Stimulated activated CD8-positive, alpha-beta memory T cell treated with anti-CD3 and anti-CD28 coated beads, Interleukin-7, amount 100 ng/mL, for 48 hours (primary cell): ENCODE measurements at places on chromosomes 11 and 22.

GRCh38 chr11:80873310-80873999 is 1432.6 kb upstream of the TENM4 start:
- no peak for DNase-seq

DNA sequence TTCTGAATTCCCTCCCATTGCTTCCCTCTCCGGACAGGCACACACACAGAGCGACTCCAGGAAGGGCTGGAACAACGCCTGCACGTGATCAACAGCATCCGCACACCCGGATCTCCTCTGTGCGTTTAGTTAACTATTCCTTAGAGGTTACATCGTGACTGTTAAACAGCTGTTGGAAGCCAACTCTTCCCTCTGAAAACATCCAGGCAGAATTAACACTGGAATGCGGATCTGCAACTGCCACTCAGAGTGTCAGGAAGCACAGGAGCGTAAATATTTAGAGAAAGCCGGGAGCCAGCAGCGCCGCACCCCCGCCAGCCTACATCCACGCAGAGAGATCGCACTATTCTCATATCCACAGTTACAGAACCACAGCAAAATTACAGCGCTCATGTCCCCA is 46.2 kb downstream of the SHANK2 start:
- DNase-seq, result no peak

- no peak for DNase-seq
Observed at GRCh38 chr22:24326266-24326665, 55.6 kb downstream of the SPECC1L start.

DNA sequence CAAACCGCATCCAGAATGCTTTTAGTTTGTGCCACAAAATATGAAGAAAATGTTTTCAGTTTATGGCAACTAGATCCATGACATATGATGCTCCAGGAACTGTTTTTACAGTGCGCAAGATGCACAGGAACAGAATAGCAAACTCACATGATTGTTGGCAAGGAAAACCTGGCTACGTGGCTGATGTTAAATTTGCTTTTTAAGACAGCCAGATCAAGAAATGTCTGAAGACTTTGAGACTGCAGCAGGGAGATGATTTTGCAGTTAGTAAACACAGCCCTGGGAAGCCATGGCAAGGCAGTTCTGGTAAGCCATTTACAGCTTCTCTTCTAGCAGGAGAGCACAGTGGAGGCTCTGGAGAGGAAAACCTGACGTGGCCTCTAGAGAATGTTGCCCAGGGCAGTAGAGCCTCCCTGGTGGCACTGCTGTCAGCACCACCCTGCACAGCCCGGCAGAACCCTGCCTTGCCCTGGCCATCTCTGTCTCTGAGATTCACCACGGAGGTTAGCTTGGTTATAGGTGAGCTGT is 69.8 kb upstream of the TNRC6B start:
- no peak for DNase-seq

DNA sequence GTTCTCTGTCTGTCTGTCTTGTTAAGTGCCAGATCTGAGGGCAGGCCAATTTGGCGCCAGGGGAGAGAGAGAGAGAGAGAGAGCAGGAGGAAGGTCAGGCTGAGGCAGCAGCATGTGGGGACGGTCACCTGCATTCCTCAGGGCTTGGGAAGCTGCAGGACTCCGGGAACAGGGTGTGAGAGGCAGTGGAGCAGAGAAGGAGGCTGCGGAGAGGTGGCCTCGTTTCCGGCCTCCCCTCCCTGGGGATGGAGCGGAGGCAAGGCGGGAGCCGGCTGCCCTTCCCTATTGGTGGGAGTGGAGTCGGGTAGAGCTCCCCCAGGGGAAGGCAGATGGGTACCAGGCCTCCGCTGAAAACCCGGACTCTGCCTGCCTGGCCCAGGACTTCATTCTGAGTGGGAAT is 9.7 kb downstream of the CLMP start:
- DNase-seq, result no peak

GRCh38 chr22:29115682-29116288 is 43.0 kb downstream of the KREMEN1 start:
- DNase-seq, result no peak

- DNase-seq, result no peak
Observed at GRCh38 chr22:19807914-19808872, 46.5 kb downstream of the GNB1L start.

DNA sequence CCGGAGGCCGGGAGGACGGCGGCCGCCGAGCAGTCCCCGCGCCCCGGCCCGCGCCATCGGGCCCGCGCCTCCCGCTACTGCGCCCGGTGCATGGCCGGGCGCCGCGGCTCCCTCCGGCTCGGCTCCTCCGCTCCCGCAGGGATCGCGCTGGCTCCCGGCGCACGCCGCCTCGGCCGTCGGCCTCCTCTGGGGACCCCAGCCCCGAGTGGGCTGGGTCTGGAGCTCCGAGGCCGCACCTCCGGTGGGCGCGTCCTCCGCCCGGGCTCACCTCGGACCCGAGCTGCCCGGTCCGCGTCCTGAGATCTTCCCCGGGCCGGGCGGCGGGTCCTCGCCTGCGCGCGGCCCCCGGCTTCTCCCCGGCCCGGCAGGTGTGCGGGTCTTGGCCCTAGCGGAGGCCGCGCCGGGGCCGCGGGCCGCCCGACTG is 251 bp downstream of the SHISA8 start:
- no peak for DNase-seq

GRCh38 chr22:46622081-46622521 is 1.9 kb downstream of the GRAMD4 start:
- no peak for DNase-seq

- DNase-seq, result no peak
Observed at GRCh38 chr22:21807544-21808529, 59.6 kb downstream of the MAPK1 start.

DNA sequence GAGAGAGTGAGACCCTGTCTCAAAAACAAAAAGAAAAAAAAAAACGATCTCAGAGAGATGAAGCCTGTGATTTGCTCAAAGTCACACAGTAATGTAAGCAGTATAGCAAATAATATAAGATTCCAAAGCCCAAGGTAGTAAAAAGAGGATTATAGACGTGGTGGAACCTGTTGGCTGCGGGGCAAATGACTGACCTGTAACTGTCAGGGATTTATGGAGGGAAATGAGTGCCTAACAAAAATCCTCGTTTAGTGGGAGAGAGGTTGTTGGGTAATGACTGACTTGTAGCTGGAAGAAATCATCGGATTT is 723 bp upstream of the CLP1 start:
- no peak for DNase-seq

DNA sequence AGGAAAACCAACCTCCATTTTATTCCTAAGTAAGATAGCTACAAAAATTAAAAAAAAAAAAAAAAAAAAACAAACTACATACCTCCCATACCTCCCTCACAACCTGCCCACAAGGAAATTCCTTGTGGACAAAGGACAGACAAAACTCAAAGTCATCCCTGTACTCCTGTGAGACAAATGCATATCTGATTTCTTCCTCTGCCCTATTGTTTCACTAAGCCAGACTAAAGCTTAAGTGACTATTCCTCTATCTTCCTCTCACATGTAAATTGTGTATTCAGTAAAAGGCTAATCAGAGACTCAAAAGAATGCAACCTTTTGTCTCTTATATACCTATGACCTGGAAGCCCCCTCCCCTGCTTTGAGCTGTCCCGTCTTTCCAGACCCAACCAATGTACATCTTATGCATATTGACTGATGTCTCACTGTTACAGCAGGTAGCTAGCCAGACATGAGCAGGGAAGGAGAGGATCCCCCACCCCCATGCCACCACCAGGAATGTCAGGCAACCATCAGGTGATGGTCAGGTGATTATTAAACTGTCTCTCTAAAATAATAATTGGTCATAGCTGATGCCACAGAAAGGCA is 289.4 kb downstream of the SBF2 start:
- no peak for DNase-seq

- DNase-seq, result no peak
Observed at GRCh38 chr11:11142430-11142829, 210.6 kb downstream of the CSNK2A3 start.

- DNase-seq, result no peak
Observed at GRCh38 chr22:44003405-44004103, 20.5 kb upstream of the PARVB start.

DNA sequence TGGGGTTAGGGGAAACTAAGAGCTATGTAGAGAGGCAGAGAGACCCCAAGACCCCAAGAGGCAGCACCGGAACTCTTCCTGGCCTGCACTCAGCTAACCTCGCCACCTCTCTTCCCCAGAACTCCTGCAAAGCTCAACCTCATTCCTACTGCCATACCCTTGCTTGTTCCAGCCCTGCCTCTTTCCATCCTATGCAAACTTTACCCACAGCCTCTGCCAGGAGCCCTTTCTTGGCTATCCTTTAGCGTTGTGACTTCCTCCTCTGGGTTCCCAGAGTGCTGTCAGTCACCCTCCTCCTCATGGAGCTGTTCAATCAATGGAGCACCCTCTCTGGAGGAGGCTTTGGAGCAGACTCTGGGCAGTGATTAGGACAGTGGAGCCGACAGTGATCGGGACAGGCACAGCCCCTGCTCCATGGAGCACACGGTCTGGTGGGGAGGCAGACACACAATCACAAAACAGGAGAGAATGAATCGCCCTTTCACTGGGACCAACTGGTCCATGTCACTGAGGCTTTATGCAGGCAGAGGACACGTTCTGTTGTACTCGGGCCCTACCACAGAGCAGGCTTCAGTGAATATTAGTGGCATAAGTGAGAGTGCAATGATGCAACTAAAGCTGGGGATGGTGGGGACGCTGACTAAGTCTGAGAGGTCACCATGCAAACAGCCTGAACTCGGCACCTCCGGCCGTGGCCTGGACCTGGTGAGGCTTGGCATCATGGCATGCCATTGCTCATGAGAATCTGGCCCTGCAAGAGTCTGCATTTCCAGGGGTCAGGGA is 24.6 kb upstream of the P2RY2 start:
- DNase-seq, result no peak
